Inflammatory macrophage treated with lipopolysaccharide for 1 hour (primary cell): ENCODE measurements at places on chromosomes 13 and 19.

DNA sequence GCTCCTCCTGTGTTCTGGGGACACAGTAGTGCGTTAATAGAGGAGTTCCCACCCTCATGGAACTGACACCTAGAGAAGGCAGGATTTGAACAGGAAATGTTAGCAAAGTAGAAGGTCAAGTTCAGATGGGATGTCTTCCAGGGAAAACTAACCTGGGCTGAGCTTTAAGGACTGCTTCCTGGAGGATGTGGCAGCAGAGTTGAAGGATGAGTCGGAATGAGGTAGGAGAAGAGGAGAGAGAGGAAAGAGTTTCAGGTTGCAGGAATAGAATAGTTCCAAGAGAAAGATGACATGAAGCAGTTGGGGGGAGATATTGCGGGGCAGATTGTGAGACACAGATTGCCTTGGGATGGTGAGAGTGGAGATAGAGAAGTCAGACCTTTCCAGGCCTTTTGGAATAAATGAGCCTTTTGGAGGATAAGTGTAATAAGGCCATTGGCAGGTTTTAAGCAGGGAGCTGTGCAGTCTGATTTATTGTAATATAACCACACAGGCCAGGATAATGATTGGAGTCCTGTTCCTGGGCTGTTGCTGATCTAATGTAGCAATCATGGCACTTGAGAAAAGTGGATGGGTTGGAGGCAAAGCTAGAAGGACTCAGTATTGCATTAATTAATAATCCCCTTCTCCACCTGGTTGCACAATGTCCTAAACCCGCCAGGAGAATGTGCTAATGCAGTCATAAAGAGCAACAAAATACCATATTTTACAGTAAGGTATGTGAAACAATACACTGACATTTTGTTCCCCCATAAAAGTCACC lies 205.4 kb downstream of the SHISA2 start:
- no peak for DNase-seq

- no peak for DNase-seq
Observed at GRCh38 chr19:14410091-14411051, 8.8 kb downstream of the DDX39A start.

- DNase-seq = peak; percentile 97
Observed at GRCh38 chr19:41951686-41952172, 7.4 kb downstream of the RABAC1 start.

DNA sequence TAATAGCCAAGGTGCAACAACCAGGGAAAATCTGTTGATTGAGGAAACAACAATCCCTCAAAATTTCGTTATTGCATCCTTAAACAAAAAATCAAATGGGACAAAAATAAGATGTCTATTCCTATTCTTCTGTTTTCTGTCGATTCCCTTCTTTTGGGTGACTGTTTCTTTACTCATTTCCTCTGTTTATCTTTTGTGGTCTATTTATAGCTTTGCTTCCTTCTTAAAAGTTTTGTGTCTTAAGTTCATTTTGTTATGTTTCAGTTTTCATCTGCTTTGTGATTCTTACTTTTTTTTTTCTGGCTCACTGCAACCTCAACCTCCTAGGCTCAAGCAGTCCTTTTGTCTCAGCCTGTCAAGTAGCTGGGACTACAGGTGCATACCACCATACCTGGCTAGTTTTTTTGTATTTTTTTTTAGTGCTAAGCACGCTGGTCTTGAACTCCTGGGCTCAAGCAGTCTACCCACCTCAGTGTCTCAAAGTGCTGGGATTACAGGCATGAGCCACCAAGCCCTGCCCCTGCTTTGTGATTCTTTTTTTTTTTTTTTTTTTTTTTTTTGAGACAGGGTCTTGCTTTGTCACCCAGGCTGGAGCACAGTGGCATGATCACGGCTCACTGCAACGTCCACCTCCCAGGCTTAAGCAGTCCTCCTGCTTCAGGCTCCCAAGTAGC lies 10.4 kb downstream of the ZNF146 start:
- DNase-seq = no peak

- no peak for DNase-seq
Observed at GRCh38 chr13:59545007-59545406, 618.7 kb downstream of the DIAPH3 start.

DNA sequence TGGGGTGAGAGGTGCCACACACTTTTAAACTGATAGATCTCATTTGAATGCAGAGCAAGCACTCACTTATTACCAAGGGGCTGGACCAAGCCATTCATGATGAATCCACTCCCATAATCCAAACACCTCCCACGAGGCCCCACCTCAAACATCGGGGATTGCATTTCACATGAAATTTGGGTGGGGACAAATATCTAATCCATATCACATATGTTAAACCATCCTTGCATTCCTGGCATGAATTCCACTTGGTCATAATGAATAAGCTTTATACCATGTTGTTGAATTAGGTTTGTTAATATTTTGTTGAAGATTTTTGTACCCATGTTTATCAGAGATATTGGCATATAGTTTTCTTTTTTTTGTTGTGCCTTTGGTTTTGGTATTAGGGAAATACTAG lies 1198.7 kb upstream of the ATXN8OS start:
- no peak for DNase-seq

DNA sequence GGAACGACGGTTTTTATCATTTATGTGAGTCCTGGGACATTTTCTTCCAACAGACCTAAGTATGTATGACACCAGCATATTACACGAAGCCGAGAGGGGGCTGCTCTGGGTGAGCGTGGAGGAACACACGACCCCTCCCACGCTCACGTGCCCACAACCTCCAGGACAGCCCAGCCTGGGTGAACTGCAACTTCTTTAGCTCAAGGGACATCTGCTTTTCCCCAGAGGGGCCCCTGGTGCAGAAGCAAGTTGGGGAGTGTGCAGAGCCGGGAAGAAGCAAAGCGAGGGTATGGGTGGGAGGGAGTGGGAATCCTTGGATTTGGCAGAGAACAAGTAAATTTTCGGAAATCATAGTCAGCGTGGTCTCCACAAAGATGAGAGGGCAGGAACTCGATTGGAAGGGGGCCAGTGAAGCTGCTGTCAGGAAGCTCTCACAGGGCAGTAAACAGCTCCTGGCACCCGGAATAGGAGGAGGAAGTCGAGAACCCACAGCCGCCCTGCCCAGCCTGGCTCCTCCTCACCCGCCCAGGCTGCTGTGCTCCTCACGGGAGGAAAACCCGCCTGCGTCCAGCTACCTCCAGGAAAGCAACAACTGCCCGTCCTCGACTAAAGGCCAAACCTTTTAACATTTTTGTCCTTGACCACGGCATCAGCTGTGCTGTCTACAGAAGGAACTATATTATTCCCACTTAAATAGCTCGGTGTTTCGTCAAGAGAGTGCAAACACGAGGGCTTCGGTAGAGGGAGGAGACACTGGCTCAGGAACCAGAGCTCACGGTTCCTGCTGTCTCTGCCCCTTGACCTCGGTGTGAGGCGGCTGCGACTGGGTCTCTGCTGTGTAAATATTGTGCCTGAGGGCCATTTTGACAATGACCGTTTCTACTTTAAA lies 17.2 kb upstream of the CFAP97D2 start:
- DNase-seq = peak; percentile 48

DNA sequence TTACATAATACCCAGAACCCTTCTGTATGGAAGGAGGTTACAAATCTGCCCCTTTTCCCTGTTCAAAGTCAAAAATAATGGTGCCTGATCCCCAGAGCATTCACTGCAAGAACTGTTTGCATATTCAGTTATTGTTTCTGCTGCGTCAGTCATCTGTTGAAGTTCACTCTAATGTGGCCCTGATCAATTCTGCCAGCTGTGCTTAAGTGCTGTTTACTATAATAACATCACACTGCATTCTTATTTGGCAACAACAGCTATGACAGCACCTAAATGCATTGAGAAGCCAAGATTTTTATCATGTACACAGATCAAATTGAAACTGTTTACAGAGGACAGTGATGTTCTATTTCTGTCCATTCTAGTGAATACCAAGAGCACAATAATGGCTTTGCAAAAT lies 115.9 kb downstream of the DACH1 start:
- DNase-seq = no peak

DNA sequence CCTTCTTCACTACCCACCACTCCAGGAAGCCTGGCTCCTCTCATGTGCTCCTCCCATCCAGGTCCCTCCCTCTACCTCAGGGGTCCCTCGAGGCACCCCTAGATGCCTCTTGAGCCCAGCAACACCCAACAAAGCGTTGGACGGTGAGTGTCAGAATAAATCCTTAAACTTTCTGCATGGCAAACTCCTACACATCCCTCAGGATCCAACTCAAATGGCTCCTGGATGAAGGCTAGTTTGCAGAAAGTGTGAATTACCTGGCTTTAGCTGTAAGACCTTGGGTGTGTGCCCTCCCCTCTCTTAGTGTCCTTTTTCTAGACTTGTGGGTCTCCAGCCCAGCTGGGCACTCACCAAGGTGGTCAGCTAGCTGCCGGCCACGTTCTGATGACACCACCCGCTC lies 5.4 kb downstream of the MPV17L2 start:
- no peak for DNase-seq

DNA sequence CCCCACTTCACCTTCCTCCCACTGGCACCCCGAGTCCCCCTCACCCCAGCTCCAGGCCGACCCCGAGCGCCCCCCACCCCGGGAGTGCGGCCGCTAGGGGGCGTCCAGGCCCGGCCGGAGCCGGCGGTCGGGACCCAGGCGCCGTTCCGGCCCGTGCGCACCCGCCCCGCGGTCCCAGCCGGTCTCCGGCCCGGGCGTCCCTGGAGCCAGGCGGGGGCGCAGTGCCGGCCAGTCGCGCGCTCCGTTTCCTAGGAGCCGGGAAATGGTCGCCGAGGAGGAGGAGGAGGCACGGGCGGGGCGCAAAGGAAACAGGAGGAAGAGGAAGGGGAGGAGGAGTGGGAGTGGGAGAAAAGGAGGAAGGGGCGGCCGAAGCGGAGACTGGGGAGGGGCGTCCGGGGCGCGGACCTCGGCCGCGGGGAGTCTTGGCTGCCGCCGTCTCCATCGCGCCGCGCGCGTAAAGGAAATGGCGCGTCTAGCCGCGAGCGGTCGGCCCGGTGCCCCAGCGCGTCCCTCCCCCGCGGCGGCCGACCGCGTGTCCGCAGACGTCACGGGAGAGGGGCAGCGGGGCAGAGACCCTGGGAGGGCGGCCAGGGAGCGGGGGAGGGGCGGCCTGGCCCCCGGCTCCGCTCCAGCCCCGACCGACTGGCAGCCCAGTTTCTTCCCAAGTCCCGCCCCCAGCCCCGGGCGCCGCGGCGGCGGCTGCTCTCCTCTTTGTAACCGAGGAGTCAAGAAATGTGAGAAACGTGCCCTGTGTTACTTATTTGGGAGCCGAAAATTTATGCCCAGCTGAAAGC lies 1.1 kb upstream of the KCTD15 start:
- DNase-seq = peak; percentile 68

- peak; percentile 99 for DNase-seq
Observed at GRCh38 chr13:33542309-33543088, 256.9 kb upstream of the STARD13 start.

- DNase-seq = no peak
Observed at GRCh38 chr13:60175571-60175970, 11.8 kb upstream of the DIAPH3 start.

DNA sequence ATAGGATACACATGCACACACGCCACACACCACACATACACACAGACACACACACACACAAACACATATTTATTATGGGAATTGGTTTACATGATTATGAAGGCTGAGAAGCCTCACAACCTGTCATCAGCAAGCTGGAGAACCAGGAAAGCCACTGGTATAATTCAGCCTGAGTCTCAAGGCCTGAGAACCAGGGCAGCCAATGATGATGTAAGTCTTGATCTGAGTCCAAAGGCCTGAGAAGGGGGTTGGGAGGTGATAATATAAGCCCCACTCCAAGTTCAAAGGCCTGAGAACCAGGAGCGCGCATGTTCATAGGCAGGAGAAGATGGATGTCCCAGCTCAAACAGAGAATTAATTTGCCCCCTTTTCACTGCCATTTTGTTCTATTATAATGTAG lies 18.7 kb upstream of the SOX21 start:
- no peak for DNase-seq

DNA sequence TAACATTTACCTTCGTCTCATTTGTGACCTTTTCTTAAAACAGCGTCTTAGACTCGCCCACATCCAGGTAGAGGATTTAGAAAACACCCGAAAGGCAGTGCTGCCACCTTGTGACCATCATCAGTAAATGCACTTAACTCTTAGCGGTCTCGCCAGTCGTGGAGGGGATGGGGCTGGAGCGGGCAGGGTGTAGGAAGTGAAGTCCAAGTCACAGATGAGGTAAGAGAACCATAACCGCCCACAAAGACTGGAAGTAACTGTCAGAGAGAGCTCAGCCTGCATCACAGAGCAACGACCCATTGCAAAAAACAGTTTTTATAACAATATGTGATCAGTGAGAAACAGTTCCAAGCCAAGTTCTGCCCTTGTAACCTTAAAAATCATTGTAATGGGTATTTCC lies 10.7 kb upstream of the CEACAM3 start:
- DNase-seq = peak; percentile 87

GRCh38 chr13:50428183-50428877 lies 413.1 kb downstream of the KCNRG start:
- no peak for DNase-seq

- peak; percentile 8 for DNase-seq
Observed at GRCh38 chr13:26707122-26708006, 53.2 kb downstream of the GPR12 start.

- DNase-seq = no peak
Observed at GRCh38 chr19:40803857-40804782, 5.1 kb downstream of the EGLN2 start.
